ENCODE measurements at places on chromosomes 5 and 9.

DNA sequence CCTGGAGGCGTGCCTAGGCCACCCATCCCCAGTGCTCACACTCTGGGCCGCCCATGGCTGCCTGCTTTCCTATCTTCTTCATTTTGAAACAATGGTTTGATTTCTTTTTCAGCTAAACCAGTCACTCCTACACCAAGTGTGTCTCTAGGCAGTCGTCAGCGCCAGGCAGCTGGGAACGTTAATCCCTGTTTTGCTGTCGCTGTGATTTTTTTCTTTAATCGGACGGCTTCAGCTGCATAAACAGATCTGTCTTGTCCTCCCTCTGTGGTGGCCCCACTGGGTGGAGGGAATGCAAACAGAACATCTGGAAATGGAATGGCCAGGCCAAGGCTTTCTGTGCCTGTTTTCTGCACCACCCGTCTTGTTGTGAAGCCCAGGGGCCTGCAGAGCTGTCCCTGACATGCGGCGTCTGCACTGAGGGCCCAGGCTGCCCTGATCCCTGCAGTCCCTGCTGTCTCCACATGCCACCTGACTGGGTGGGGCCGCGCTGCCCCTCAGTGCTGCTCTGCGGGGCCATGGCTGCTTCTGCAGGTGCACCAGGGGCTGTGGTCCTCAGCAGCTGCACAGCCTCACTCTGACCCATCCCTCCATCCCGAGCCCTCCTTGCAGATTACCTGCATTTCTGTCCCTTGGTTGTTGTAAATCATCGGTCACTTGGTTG, 51.5 kb downstream of the WNK2 start:
- DNase-seq = no peak

- DNase-seq = no peak
These were observed 26.4 kb downstream of the JADE2 start for GRCh38 chr5:134551901-134552300.

DNA sequence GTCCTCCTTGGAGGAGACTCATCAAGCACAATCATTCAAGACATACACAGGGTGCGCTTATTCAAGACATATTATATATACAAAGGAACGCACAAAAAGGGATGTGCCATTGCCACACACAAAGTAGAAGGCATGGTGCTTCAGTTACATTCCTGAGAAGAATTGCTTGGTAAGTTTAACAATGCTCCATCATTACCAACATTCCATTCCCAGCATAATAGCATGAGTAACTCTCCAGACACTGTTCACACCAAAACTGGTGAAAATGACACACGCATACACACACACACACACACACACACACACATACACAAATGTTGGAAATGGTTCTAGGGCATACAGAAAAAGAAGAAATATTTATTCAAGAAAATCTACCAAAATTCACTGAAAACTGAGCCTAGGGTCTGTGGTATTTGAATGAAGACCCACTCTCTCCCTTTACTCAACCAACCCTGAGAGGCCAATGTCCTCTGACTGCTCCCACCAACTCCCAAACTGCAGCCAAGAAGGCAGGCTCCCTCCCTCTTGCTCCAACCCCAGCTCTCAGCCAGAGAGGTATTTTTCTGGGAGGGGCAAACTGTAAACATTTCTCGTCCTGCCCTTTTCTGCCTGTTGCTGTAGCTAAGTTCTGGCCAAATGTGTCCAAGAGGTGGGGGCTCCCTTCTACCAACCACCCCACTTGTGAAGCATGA, 19.9 kb downstream of the UGT3A1 start:
- no peak for DNase-seq

DNA sequence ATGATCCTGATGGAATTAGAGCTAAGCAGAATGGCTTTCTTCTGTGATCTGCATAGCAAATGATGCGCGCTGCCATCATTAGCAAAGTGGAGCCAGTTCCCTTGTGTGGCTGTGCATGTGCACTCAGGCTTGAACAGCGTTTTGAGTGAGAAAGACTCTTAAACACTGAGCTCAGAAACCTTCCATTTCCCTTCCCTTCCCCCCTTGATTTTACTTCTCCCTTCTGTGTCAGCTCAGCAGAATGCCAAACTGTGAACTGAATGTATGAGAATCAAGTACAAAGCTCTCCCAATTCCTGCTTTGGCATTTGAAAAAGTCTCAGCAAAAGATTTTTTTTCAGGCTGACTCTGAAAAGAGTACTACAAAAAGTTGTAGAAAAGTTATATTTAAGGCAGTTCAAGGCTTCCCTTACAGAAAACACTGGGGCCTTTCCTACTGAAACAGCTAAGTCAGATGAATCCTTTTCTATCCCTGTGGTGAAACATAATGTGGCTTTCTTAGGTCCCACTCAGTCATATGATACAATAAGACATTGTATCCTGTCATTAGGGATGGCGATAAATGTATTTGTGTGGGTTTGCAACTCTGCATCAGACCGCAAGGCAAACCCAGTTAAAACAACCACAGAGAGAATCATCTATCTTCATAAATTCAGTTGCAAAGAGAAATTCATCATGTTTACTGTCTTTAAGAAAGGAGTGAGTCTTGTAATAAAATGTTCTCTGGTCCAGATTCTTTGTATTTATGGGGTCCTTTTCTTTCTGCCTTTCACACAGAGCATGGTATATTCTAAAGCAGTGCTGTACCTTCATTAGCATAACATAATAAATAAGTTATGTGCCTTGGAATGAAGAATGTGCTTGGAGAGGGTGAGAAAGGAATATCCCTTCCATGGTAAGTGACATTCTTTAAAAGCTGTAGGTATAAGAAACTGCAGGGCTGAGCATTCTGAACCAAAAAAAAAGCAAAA, 222.6 kb downstream of the CAAP1 start:
- no peak for DNase-seq

- DNase-seq = no peak
These were observed 11.5 kb upstream of the PRRX2 start for GRCh38 chr9:129653823-129654553.

Data from HepG2 (cell line).